ENCODE measurements at places on chromosomes 16 and 17. TPM values are rescaled to one million over a fixed set of nuclear protein-coding genes. Genes with fewer than 3 reads are reported as not detected.
A peak's percentile ranks its signal among the peaks of the same experiment; 100 is the strongest.

DNA sequence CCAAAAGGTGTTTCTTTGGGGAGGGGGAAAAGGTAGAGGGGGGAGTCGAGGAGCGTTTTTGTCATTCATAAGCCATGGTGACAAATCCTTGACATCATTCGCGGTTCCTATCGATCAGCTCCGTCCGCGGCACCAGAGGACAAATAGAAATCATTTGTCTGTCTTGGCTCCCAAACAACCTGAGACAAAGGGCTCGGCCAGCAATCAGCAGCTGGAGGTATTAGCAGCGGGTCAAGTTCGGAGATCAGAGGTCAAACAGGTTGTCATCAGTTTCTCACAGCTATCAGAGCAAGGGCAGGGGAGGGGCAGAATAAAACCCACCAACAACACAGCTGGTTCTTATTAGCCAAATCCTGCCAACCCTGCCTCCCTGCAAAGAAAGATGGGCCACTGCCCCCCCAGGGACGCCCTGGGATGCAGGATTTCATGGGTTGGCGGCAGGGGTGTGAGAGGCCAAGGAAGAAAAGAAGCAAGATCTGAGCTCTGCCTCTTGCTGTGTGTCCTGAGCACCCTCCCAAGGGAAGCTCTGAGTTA, 145.3 kb upstream of the LHX1 start:
- peak overlapping the region; percentile 7 for H3K4me3 ChIP-seq
- no peaks in the 10 kb centered on the region for H3K36me3 ChIP-seq
- H3K27me3 ChIP-seq: no peaks in the 10 kb centered on the region
- peak; percentile 71 for DNase-seq

- DNase-seq: peak; percentile 56
- no peaks in the 10 kb centered on the region for H3K27me3 ChIP-seq
- peaks cover 9% of the 10 kb centered on the region for H3K4me1 ChIP-seq
- peak overlapping the region; percentile 87 for H3K27ac ChIP-seq
- no peaks in the 10 kb centered on the region for H3K36me3 ChIP-seq
These were observed 25.6 kb downstream of the ITGB3 start for GRCh38 chr17:47279062-47279801.

GRCh38 chr17:17109907-17110306, 67.7 kb downstream of the MPRIP start:
- H3K27me3 ChIP-seq: no peaks in the 10 kb centered on the region
- no peaks in the 10 kb centered on the region for H3K36me3 ChIP-seq
- no peak for DNase-seq

GRCh38 chr16:3075523-3075915, 10.1 kb downstream of the IL32 start:
- H3K36me3 ChIP-seq: no peaks in the 10 kb centered on the region
- H3K4me3 ChIP-seq: no peak overlapping the region
- H3K4me1 ChIP-seq: no peaks in the 10 kb centered on the region
- H3K27ac ChIP-seq: no peak overlapping the region
- no peak for DNase-seq

The ARHGDIG gene
- total RNA-seq: 21.0 TPM

DNA sequence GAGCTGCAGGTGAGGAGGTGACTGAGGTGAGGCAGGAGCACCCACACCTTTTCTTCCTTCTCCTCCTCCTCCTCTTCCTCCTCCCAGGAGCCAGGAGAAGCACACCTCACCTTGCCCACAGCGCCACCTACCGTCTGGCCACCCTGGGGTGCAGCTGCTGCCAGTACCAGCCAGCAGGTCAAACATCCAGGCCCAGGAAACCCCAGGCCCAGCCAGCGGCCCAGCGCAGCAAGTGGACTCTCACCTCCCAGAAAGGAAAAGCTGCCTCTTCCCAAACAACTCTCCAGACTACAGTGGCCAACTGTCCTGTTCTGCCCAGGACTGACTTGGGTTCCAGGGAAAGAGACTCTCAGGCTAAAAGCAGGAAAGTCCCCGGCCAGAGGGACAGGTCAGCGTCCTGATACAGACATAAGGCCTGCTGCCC, 22.7 kb downstream of the PEMT start:
- peak; percentile 99 for DNase-seq
- no peaks in the 10 kb centered on the region for H3K4me1 ChIP-seq
- no peaks in the 10 kb centered on the region for H3K27me3 ChIP-seq
- no peaks in the 10 kb centered on the region for H3K36me3 ChIP-seq

DNA sequence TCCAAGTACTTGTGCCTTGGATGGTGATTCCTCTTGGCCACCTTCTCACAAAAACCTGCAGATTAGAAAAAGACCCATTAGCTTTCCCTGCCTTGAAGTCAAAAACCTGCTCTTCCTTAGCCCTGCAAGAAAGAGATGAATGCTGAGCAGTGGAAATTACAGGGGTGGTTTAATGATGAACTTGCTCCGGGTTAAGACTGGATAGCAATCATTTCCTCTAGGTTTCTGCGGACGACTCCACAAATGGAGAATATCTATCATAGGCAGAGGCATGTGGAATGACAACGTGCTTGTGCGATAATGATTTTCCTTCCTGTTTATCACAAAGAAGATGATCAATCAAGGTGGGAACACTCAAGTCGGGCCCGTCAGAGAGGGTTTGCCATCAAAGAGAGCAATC, 201.2 kb upstream of the ERCC4 start:
- no peak overlapping the region for H3K27ac ChIP-seq
- no peaks in the 10 kb centered on the region for H3K27me3 ChIP-seq
- H3K4me3 ChIP-seq: no peak overlapping the region
- H3K36me3 ChIP-seq: no peaks in the 10 kb centered on the region
- no peak for DNase-seq
- no peaks in the 10 kb centered on the region for H3K4me1 ChIP-seq

GRCh38 chr17:83067071-83067717, 12.2 kb upstream of the METRNL start:
- peak; percentile 36 for DNase-seq
- H3K36me3 ChIP-seq: no peaks in the 10 kb centered on the region
- H3K4me3 ChIP-seq: no peak overlapping the region
- no peak overlapping the region for H3K27ac ChIP-seq

The PDIA2 gene
- total RNA-seq: 9.7 TPM

The TMEM186 gene
- 10.4 TPM for total RNA-seq

The TCAP gene
- total RNA-seq: 1.4 TPM

- H3K27ac ChIP-seq: no peak overlapping the region
- DNase-seq: no peak
- no peak overlapping the region for H3K4me3 ChIP-seq
- H3K4me1 ChIP-seq: no peaks in the 10 kb centered on the region
- H3K36me3 ChIP-seq: peaks cover 8% of the 10 kb centered on the region
- H3K27me3 ChIP-seq: no peaks in the 10 kb centered on the region
These were observed 5.0 kb downstream of the PAM16 start for GRCh38 chr16:4345836-4346781.

DNA sequence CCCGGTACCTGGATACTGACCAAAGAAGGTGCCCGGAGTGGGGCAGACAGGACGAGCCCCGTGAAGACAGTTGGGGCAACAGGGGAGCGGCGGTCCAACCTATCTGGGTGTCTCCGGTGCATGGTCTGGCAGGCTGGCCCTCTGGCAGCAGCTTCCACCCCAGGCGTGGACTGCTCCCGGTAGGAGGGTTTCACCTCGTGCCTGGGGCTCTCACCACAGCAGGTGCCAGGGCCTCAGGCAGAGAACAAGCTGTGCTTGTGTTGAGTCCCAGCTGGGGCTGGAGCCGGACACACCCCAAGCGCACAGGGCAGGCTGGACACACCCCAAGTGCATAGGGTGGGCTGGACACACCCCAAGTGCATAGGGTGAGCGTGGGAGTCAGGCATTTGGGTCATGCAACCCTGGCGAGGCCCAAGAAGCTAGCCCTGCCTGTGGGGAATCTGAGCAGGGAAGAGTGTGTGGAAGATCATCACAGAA, 1.5 kb upstream of the FBXL16 start:
- no peak for DNase-seq
- H3K36me3 ChIP-seq: no peaks in the 10 kb centered on the region
- H3K4me1 ChIP-seq: no peaks in the 10 kb centered on the region
- H3K4me3 ChIP-seq: no peak overlapping the region

DNA sequence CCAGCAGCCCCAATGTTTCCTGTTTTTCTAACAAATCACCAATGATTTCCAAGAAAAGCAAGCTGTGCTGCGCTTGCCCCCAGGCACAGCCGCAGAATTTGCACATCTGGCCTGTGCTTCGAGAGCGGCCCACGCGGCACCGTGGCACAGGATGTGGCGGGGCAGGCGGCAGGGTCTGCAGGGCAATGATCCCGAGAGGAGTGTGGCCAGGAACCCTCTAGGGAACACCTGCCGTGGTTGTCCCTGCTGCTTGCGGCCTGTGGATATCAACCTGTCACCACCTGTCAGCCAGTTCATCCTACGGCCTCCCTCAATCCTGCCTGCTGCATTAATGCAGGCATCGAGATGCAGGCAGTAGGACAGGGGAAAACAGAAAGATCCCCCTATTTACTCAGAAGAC, 24.0 kb downstream of the PIK3R5 start:
- H3K27me3 ChIP-seq: no peaks in the 10 kb centered on the region
- no peaks in the 10 kb centered on the region for H3K36me3 ChIP-seq
- H3K4me3 ChIP-seq: no peak overlapping the region
- no peaks in the 10 kb centered on the region for H3K4me1 ChIP-seq
- H3K27ac ChIP-seq: no peak overlapping the region

- no peak overlapping the region for H3K4me3 ChIP-seq
- no peak for DNase-seq
- no peaks in the 10 kb centered on the region for H3K27me3 ChIP-seq
- H3K4me1 ChIP-seq: no peaks in the 10 kb centered on the region
These were observed 273.8 kb downstream of the CDH13 start for GRCh38 chr16:82900559-82900958.

The TBC1D3E gene
- total RNA-seq: not detected

DNA sequence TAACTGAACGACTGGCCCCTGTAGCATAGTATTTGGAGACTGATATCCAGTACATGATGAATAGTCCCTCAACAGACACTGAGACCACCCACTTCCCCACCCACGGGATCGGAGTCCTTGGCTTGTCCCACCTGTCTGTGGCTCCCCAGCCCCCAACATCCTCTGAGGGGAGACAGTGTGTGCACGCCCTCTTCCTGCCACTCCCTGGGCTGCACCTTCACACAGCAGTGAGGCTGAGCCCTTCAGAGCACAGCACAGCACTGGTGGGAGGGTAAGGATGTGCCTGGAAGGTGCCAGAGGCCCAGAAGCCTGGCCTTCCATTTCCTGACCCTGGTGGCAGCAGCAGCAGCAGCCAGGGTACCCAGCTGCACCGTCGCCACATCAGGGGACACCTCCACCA, 11.0 kb downstream of the DNASE1 start:
- DNase-seq: no peak
- no peak overlapping the region for H3K27ac ChIP-seq
- H3K36me3 ChIP-seq: peaks cover 68% of the 10 kb centered on the region

The SEPTIN12 gene
- 0.40 TPM for total RNA-seq
